ENCODE measurements at places on chromosomes 7 and 10. TPM values are rescaled to one million over a fixed set of nuclear protein-coding genes. Genes with fewer than 3 reads are reported as not detected.

Gene CEP55
- total RNA-seq, result 61.2 TPM

Gene FAM237B
- total RNA-seq, result not detected

Gene PHKG1
- total RNA-seq, result 0.41 TPM

Gene EBLN1
- total RNA-seq, result not detected

Gene GALNT17
- total RNA-seq, result not detected

Gene AGR3
- total RNA-seq, result not detected

Gene CPED1
- not detected for total RNA-seq

Gene ANLN
- 60.5 TPM for total RNA-seq

Gene ASZ1
- not detected for total RNA-seq

Gene GNG11
- total RNA-seq, result 35.6 TPM

Gene ASB10
- not detected for total RNA-seq

Gene ANKRD22
- 0.30 TPM for total RNA-seq

Gene JCAD
- 7.9 TPM for total RNA-seq

Gene CACNA2D1
- total RNA-seq, result 8.3 TPM

Gene CPA2
- 0.08 TPM for total RNA-seq

Gene CHAT
- not detected for total RNA-seq

Gene CYP3A7
- not detected for total RNA-seq

Gene SPDYE2B
- not detected for total RNA-seq

Gene ADIRF
- total RNA-seq, result not detected

Gene GPR26
- not detected for total RNA-seq

Gene SPDYE8
- total RNA-seq, result not detected

Gene IDI2
- not detected for total RNA-seq

Gene BHLHA15
- 0.63 TPM for total RNA-seq

Gene CALCR
- total RNA-seq, result not detected

Gene PRRT4
- 0.41 TPM for total RNA-seq

Gene TMEM213
- total RNA-seq, result not detected

Gene HELLS
- 31.7 TPM for total RNA-seq

Gene FRMPD2
- not detected for total RNA-seq

Gene KLF14
- total RNA-seq, result not detected

Gene SRRM3
- 5.6 TPM for total RNA-seq

Gene TMEM178B
- total RNA-seq, result 1.3 TPM

Gene CNNM1
- 21.1 TPM for total RNA-seq

Gene NAT16
- 0.17 TPM for total RNA-seq

Gene MRC1
- 0.03 TPM for total RNA-seq

Gene EPO
- total RNA-seq, result not detected

Gene BTBD16
- total RNA-seq, result 0.52 TPM

Gene MSMB
- total RNA-seq, result not detected

Gene GCK
- total RNA-seq, result not detected

Gene MBLAC1
- 2.9 TPM for total RNA-seq

Gene NPFFR1
- not detected for total RNA-seq

Gene CH25H
- 0.09 TPM for total RNA-seq

Gene VIPR2
- total RNA-seq, result not detected

Gene KEL
- total RNA-seq, result not detected

Data from A549 treated with CpdA at 1 μM for 4 hours (cell line).